AG04450 (cell line): ENCODE measurements at places on chromosomes 5 and 9.

GRCh38 chr9:134537951-134538641 lies 103.5 kb upstream of the COL5A1 start:
- DNase-seq = no peak

- DNase-seq = no peak
These were observed at the start of gene HMMR for GRCh38 chr5:163460562-163461171. HMMR (plus strand) TSS chr5:163460632; CDS start chr5:163460693, 61 bp downstream.

GRCh38 chr9:28053096-28053777 lies 480.0 kb upstream of the C9orf72 start:
- DNase-seq = no peak

DNA sequence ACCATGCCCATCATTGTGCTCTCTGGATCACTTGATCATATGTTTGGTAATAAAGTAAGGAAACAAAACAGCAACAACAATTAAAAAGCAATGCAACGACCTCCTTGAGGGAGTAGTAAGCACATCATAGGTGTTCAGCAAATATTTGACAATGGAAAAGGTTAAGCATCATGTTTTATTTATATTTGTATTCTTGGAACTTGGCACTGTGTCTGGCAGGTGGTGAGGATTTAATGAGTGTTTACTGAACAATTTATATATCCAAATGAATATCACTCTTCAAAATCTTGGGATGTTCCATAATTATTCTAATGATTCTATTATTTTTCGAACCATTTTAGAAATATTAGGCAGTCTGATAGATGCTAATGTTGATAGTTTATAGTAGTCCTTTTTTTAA lies 6.2 kb downstream of the PIP5K1B start:
- no peak for DNase-seq

GRCh38 chr9:131617611-131618010 lies 72.3 kb downstream of the PRRT1B start:
- DNase-seq = no peak

DNA sequence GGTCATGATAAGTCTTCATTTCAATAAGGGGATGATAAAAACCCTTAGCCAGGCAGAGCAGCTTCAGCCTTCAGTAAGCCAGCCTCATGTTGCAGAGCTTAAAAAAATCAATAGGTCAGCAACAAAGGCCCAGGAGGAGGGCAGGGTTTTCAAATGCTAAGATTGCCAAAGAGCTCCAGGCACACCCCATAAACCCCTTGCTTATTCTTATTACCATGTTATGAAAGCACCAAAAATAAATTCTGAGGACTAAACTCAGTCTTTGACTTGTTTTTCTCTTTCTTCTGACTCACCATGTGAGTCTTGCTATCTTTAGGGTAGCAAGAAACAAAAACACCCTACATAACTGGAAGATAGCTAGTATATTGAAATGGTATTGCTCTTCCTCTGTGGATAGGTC lies 317.1 kb downstream of the KCTD16 start:
- no peak for DNase-seq

GRCh38 chr9:85554349-85554748 lies 187.4 kb downstream of the AGTPBP1 start:
- no peak for DNase-seq

- peak; percentile 21 for DNase-seq
These were observed 33.5 kb downstream of the SPEF2 start for GRCh38 chr5:35651002-35651756.

DNA sequence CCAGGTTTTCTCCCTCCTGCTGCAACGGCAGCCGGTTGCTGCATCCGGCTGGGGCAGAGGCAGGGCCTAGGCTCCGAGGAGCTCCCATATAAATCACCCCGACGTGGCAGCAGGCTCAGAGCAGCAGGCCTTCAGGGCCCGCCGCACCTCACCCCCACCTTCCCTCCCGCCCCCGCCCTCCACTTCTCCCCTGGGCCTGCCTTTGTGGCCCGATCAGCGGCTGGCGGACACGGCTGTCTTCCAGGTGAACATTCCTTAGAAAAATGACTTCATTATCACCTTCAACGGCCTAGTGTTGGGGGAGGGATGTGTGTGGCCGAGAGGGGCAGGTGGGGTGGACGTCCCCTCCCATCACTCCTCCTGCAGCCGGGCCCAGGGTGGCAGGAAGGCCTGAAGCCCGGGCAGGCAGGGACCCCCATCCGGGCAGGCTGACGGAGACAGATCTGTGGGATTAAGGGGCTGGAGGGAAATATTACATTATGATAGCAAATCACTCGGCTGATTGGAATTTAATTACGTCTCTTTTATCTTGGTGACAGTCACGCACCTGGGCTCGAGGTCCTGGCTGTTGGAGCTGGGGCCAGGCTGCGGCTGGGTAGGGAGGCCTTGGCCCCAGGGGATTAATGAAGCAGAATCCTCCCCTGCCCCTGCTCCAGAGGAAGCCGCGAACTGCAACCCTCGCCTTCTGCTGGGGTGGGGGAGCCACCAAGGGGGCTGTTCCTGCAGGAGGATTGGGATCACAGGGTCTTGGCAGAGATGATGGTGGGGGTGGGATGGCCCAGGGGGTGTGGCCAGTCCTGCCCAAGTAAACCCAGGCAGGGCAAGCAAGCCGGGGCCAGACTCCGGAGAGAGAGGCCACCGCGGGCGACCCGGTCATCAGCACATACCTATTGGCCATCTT lies 38.4 kb upstream of the RXRA start:
- no peak for DNase-seq

DNA sequence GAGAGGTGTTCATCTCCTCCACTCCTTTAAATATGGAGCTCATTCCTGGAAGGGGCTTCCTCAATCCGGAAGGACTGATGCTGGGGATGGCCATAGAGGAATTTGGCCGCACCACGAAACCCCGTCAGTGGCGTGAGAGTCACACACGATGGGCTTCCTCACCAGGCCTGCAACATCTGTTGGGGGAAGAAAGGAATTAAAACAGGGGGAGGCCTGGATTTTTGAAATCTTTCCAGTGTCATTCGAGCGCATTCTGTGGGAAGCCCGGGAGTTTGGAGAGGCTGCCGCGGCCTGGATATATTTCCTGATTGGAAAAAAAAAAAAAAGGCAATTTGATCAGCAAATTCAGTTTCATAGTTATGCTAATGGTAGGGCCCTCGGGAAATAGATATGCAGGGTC lies 76.3 kb upstream of the ORM1 start:
- no peak for DNase-seq

DNA sequence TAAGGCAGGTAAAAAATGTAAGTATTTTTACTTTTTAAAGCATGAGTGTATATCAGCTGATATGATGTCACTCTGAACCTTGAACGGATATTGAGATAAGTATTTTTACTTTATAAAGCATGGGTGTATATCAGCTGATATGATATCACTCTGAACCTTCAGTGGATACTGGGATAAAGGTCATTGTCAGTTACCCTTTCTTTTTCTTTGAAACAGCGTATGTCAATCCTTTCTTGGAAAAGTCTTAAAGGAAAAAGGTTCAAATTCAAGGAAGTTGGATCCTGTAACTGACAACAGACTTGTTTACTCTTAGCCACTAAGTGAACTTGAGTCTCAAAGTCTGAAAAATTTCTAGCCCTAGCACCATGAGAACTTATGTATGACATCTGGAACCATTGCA lies 61.7 kb upstream of the IFNK start:
- no peak for DNase-seq

- DNase-seq = no peak
These were observed 2053.1 kb downstream of the EFNA5 start for GRCh38 chr5:105617436-105618215.

- no peak for DNase-seq
These were observed 7.5 kb upstream of the GTF3C5 start for GRCh38 chr9:133023117-133023890.

- no peak for DNase-seq
These were observed 54.3 kb downstream of the FBN2 start for GRCh38 chr5:128483738-128484137.

DNA sequence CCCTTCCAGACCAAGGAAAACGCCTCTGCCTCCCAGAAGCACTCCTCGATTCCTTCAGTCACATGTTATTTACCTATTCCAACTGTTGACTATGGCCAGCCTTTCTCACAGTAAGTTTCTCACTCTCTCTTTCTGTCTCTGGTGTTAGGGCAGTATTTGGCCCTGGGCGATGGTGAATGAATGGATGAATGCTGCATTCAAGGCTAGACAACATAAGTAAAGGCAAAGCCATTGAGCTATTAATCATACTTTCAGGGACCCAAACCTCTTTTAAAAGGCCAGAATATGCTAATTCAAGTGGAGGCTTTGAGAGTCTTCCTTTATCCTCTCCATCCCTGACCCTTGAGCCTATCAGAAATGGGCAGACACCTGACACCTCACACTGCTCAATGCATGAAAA lies 78.5 kb downstream of the SEC61B start:
- no peak for DNase-seq

GRCh38 chr5:37882636-37883035 lies 42.8 kb upstream of the GDNF start:
- peak; percentile 77 for DNase-seq
